ENCODE measurements at places on chromosomes 7 and 10.

DNA sequence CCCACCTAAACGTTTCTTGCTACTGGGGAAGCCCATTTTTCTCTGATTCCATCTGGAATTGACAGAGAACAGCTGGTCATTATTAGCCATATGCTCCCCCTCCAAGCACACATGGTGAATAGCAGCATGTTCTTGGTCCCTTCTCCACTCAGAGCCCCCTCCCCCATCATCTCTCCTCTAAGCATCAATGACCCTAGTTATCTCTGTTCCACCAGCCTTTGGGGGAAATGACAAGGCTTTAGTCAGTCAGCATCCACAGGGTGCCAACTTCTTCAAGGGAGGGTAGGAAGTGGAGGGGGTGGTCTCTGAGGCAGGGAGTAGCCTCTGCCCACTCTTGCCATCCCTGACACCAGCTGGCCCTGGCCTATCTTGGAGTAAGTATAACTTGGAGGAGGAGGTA, 163.1 kb downstream of the UBE2H start:
- no peak for DNase-seq

DNA sequence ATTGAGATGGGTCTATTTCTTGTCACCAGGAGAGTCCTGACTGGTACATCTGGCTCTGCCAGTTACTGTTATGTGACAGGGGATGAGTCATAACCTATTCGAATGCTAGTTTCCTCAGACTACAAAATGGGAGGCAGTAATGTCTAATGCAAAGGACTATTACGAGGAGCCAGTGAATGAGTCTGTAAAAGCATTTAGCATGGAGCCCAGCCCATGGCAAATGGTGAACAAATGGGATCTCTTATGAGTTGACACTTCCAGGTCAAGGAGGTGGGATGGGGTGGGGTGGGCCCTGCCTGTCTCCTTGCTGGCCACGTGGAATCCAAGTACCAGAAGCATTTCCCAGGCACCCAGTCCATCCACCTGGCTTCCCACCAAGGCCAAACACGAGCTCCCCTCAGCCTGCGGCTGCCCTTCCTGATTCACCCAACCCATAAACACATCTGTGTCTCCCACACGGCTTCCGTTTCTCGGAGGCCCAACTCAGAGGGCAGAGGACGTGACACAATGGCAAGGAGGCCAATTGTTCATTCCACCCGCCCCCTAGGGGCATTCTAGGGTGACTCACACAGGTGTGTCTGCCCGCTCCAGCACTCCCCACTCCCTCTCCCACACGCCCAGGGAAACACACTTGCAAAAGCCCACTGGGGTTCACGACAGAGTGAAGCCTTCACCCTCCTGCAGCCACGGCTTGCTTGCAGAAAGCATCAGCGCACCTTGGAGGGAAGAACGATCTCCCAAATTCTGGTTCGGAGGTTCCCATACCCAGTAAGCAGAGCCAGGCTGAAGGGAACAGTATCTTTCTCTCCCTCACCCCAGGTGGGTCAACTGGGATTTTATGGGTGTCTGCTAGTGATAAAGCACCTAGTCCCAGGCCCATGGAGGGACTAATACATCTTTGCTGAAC, 109.8 kb downstream of the SH3PXD2A start:
- no peak for DNase-seq

DNA sequence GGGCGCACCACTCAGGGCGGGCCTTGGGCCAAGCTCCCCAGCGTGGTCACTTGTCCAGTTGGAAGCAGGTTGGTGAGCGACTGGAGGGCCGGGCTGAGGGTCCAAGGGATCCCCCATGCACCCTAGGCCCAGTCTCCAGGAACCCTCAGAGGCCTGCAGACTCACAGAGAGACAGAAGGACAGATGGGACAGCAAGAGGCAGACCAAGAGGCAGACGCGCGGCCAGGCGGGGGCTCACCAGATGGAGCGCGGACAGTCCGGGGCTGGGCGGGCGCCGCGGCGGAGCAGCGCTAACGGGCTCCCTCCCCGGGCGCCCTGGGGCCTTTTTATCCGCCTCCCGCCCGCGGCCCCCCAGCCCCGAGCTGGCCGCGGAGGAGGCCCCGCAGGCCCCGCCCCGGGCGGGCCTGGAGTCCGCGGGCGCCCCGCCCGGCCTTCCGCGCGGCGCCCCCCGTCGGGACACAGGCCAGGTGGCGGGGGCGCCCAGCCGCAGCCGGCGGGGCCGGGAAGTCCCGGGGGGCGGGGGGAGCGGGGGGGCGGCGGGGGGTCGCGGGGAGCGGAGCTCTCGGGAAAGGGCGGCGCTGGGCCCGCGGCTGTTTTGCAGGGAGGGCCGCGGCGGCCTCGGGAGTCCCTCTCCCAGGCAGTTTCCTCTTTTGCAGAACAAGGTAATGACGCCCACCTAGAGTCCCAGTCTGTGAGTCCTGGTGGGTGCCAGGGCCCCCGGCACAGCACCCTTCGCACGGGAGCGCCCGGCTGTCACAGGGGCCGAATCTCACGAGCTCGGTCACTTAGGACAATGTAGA, at the start of gene LOXL4:
TSS of gene LOXL4 (minus strand) at position 301 of the 800 bp plus-strand sequence. CDS start 5,175 bp downstream, outside the sequence.
- DNase-seq = peak; percentile 73

DNA sequence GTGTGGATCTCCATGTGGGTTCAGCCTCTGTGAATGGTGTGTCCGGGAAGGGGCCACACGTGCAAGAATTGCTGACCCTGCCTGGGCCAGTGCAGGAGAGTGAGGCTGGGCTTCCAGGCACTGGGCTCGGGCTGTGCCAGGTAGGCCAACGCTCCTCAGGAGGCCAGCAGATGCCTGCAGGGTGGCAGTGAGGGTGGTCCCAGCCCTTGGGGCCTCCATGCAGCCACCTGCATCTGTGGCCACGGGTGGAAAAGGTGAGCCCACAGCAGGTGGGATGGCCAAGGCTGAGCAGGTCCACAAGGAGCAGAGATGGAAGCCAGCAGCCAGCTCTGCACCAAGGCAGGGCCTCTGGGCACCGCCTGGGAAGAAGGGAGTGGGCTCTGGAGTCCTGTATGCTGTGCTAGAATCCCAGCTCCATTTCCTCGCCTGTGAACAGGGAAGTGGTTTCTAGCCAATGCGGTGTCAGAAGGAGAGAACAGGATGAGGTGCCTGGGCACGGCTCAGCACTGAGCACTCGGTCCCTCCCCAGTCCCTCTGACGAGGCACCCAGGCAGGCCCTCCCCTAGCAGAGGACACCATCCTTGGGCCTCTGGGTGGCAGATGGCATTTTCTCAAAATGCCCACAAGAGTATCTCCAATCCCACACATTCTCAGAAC, 31.1 kb upstream of the RET start:
- DNase-seq = no peak

GRCh38 chr7:110372685-110373084, 718.2 kb upstream of the LRRN3 start:
- no peak for DNase-seq

DNA sequence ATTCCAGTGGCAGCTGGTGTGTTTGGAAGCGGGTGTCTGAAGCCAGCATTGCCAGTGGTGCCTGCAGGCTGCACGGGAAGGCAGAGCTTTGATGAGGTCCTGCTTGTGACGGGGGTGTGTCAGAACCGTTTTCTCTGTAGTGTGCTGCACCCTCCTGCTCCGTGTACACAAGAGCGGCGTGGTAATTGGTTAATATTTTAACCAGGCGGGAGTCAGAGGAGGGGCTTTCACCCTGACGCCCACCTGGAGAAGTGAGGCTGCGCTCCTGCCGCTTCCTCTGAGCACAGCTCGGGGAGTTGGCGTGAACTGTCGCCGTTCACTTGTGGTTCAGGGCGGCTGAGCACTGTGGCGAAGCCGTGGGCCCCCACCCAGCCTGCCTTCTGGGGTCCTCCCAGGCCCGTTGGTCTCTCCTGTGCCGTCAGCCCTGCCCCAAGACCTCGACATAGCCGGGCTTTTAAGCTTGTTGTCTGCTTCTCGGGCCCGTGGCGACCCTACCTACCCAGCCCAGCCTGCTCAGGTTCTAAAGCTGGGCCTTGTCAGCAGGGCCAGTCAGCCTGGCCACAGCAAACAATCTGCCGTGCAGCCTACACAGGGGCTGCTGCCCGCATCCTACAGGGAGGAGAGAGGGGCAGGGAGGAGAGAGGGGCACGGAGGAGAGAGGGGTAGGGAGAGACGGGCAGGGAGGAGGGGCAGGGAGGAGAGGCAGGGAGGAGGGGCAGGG, 11.6 kb downstream of the NKX6-2 start:
- DNase-seq = no peak

GRCh38 chr7:12281038-12281437, 69.9 kb downstream of the TMEM106B start:
- no peak for DNase-seq

- DNase-seq = no peak
Observed at GRCh38 chr10:23917251-23917840, 291.6 kb upstream of the KIAA1217 start.

GRCh38 chr10:28410420-28411135, 107.7 kb upstream of the MPP7 start:
- no peak for DNase-seq

- DNase-seq = no peak
Observed at GRCh38 chr7:135731-136645, 56.4 kb upstream of the FAM20C start.

- no peak for DNase-seq
Observed at GRCh38 chr7:143256932-143257331, 6.3 kb upstream of the GSTK1 start.

DNA sequence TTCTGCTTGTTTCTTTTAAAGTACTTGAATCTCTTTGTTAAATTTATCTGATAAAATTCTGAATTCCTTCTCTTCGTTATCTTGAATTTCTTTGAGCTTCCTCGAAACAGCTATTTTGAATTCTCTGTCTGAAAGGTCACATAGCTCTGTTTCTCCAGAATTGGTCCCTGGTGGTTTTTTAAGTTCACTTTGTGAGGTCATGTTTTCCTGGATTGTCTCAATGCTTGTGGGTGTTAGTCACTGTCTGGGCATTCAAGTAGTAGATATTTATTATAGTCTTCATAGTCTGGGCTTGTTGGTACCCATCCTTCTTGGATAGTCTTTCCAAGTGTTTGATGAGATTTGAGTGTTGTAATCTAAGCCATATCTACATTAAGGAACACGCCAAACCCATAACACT, 1060.6 kb downstream of the LRMDA start:
- peak; percentile 65 for DNase-seq

DNA sequence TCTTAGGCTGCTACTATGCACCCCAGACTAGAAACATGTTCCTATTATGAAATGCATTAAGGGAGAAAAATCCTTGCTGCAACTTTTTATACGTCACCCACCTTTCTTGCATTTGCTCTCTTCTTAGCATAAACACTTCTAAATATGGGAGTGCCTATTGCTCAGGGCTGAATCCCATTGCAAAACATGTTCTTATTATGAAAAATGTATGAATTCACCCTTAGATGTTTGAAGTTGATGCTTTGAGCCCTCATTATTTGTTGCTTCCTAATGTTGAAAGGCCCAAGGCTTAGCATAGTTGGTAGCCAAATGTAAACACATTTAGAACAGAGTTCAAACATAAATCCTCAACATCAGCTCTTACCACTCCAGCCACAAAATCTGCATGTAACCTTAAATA, 52.8 kb downstream of the BMPER start:
- no peak for DNase-seq

DNA sequence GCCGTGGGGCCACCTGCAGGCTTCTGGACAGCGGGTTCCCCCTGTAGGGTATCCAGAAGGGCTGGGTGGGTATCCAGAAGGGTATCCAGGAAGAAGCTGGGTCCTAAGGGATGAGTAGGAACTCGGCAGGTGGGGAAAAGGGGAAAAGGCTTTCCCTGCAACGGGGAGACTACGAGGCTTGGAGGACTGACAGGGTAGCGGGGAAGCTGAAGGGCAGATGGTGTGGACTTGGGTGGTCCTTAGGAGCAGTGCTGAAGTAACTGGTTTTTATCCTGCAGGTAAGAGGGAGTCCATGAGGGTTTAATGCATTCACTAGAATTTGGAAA, 525 bp downstream of the UBE2D4 start:
- no peak for DNase-seq
